ENCODE measurements at places on chromosomes 5 and 9.

GRCh38 chr5:158373608-158374395 lies 514.9 kb upstream of the CLINT1 start:
- no peak for DNase-seq

DNA sequence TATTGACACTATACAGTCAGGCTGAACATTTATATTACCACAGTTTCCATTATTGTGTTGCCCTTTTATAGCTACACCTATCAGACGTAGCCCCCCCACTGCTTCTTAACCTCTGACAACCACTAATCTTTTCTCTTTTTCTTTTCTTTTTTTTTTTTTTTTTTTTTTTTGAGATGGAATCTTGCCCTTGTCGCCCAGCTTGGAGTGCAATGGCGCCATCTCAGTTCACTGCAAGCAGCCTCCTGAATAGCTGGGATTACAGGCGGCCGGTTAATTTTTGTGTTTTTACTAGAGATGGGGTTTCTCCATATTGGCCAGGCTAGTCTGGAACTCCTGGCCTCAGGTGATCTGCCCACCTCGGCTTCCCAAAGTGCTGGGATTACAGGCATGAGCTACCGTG lies 75.4 kb downstream of the UHRF2 start:
- no peak for DNase-seq

GRCh38 chr9:2623288-2624050 lies 1.9 kb downstream of the VLDLR start:
- DNase-seq, result peak; percentile 96

DNA sequence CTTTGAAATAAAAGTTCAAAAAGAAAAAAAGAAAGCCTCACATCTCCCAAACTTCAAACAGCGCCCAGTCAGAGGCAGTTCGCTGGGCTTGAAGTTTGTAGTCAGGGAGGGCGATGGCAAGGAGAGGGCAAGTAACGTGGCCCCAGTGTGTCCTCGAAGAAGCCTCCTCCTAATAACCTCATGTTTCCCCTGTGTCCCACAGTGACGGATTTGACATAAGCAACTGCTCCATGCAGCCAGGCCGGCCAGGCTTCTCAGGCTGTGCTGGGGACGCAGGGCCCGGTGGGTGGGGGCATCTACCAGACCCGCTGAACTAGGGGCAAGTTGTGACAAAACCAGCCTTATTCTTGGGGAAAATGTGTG lies 172.2 kb downstream of the ERCC6L2 start:
- DNase-seq, result no peak

DNA sequence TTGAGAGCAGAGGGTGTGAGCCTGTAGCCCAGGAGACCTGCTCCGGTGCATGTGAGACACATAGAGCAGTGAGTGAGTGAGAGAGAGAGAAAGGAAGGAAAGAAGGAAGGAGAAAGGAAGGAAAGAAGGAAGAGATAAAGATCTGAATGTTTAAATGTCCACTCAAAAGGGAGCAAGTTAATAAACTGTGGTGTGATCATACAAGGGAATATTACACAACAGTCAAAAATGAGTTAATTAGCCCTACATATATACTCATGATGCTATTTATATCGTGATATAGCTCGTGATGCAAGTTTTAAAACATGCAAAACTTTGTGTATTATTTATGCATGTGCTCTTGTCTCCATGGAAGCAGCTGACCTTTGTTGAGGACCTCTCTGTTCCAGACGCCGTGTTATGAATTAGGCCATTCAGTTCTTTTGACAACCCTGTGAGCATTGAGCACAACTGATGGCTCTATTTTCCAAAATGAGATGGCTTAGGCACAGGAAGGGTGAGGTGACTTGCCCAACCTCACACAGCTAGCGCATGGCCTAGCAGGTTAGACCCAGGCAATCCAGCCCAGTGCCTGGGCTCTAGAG lies 70.6 kb downstream of the HMCN2 start:
- no peak for DNase-seq

DNA sequence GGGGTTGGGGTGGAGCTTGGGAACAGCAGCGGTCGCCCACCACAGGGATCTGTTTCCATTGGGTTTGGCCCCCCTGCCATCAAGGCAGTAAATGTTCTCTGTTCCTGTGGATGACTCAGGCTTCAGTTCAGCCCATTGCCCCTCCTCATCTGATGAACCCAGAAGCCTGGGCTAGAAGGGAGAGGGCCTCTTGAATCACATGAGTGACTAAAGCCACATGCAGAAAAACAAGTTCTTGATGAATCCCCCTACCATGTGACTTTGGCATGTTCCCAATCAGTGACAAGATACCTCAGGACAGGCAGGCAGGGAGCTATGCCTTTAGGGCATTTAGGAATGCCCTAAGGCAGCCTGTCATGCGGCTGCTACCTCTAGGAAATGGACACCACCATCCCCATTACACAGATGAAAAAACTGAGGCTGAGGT lies 2.5 kb downstream of the SH3PXD2B start:
- peak; percentile 89 for DNase-seq

DNA sequence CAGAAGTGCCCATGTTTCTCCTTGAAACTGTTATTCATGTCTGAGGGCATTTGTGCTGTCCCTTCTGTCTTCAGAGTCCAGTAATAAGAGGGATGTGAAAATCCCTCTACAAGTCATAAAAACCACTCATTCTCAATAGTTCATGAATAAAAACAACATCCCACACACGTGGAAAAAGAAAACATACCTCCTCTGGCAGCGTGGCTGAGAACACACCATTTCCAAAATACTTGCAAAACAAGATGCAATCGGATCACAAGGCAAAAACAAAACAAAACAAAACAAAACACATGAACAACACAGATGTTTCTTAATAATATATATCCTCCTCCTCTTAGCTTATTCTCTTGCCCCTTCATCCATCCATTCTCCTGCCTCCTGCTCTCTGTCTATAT lies 71.0 kb upstream of the EQTN start:
- DNase-seq, result no peak

DNA sequence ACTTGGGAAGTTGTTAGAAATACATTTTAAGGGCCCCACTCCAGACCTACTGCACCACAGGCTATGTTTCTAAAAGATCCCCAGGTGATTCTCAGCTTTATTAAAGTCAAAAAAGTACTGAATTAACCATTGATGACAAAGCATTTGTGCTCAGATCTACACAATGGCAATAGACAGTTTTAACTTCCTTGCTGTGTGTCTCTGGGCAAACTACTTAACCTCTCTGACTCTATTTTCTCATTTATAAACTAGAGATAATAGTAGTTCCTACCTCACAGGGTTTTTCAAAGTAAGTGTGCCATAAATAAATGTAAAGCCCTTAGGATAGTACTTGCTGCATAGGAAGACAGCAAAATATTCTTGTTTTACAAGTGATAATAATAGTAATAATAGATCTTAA lies 66.3 kb downstream of the LIX1 start:
- no peak for DNase-seq

- DNase-seq, result no peak
Observed at GRCh38 chr9:134419000-134419683, 92.9 kb downstream of the RXRA start.

DNA sequence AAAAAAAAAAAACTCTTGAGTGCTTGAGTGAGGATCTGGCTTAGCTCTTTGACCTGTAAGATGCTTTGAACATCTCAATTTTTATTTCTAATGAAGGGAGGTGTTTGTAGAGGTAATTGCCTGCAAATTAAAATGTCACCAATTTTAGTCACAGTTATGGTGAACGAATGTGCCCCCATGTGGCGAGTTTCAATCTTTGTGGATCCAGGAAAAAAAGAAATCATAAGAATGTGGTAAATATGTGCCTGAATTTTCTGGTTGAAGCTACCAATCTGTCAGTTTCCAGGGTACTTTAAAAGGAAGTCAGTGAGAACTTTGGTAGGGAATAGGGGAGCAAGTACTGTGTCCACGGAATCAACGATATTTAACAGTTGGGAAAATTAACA lies 1772.4 kb upstream of the CDH9 start:
- no peak for DNase-seq

DNA sequence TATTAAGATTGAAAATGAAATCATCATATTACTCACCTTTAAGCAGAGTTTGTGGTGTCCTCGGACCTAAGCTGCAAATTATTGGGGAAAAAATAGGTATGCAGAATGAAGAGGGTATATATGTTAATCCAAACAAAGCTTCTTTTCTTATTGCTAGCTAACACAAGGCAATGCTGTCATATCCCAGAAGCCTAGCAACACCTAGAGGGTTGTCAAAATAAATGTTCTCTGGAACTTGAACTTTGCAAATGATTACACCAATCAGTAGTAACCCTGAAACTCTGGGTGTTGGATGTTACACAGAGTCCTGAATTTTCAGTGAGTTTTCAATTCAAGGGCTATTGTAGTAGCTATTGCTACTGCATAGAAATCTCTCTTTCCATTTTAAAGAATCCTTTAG lies at the start of gene C6:
C6 (minus strand) TSS at position 193 of the 400 bp plus-strand sequence. CDS start 10,302 bp downstream, outside the sequence.
- DNase-seq, result no peak

DNA sequence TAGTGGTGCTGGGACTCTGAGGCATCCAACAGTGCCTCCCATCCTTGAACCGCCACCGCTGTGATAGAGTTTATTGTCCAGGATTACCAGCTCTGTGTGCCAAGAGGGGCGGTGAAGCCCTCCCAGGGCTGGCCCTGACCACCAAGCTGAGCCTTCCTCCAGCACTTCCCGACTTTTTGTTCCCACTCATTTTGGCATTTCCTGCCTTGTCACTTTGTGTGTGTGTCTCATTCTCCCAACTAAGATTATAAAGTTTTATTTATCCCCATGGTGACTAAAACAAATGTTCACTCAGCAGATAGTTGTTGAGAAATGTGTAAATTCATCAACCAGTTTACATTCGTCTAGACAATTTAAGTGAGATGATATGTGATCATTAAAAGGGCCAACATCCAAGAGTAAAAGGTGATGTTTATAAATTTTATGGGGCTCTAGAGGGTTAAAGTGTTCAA lies 2.5 kb downstream of the F2R start:
- DNase-seq, result no peak

GRCh38 chr9:71349218-71349617 lies 227.8 kb upstream of the TRPM3 start:
- peak; percentile 23 for DNase-seq

Measured in kidney tubule cell (primary cell).